ENCODE measurements at places on chromosomes 7 and 10. TPM values are rescaled to one million over a fixed set of nuclear protein-coding genes. Genes with fewer than 3 reads are reported as not detected.

The GIMAP4 gene
- total RNA-seq, result 22.3 TPM

DNA sequence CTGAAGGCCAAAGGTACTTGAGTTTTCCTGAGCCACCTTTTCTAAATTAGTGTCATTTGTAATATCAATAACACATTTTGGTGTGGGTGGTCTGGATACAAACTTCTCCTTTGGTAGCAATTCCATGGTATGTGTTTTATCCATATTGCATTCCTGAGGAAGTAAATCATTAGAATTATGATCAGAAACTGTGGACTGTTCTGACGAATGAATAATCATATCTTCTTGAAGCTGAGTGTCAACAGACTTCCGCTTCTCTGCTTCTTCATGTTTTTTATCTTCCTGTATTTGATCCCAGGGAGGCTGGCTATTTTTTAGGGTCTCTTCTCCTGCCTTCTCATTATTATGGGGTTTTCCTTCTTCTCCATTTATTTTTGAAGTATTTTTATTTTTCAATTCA, 81.4 kb downstream of the NRBF2 start:
- DNase-seq, result no peak

GRCh38 chr7:23852135-23852534, 142.1 kb downstream of the STK31 start:
- DNase-seq, result no peak

The TMEM273 gene
- 14.8 TPM for total RNA-seq

DNA sequence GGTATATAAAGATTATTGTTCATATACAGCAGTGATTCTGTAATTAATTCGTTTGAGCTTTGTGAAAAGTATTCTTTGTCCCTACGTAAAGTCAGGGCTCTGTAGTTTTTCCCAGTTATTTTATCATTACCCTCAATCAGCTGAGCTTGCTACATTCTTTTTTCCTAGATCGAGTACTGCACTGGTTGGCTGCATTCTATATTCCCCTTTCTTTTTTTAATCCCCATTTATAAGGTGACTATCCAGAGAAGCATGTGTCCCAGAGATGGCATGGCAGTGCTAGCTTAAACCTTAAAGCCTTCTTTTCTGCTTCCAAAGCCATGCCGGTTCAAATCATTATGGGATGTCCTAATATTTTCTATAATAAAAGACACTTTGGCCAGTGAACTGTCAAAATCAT, 230.1 kb upstream of the CELF2 start:
- no peak for DNase-seq

GRCh38 chr7:16171928-16172327, 249.4 kb downstream of the CRPPA start:
- DNase-seq, result no peak

The CHRM2 gene
- total RNA-seq, result 55.3 TPM

DNA sequence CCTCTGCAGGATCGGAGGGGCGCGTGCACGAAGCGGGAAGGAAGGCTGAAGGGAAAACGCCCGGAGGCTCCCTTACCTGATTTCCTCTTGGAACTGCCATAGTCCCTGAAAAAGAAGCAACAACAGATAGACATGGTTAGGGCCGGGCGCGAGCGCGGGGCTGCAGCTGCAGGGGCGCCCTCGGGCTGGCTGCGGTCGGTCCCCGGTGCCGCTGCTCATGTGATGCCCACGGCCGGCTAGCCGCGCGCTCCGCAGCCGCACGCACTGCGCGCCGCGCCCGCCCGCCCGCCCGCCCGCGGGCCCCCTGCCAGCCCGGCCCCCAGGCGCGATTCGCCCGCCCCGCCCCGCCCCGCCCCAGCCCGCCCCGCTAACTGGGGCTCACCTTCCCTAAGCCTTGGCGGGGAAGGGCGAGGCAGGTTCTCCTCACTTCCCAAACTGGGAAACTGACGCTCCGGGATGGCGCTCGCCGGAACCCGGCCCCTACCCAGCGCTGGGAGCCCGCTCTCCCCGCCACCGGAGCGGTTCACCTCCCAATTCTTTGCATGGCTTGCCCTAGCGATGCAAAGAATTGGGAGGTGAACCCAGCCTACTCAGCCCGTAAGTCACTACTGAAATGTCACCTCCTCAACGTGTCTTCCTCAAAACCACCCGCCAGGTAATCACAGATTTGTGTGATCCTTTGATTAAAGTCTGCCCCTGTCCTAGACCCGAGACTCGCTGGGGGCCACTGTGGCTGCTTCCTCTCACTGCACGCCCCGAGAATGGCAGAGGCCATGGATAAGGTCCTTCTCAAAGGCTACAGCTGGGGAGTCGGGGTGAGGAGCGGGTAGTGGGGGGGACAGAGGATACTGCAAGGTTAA, 162.2 kb downstream of the SH3PXD2A start:
- DNase-seq, result no peak

DNA sequence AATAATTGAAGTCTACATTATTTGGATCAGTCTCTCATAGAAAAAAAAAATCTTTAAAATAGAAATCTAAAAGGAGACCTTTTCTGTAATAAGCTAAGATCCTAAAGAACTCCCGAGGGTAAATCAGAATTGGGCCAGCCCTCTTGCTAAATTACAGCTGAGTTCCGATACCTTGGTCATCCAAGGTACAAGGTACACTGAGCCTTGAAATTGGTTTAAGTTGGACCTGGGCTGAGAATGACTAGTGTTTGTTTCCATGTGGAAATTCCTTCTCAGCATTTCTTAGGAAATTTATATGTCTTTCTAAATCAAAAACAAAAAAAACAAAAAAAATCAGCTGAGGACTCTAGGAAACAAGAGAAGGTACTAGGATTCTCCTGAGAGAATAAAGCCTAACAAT, 64.9 kb downstream of the DNMBP start:
- DNase-seq, result no peak

The GPR15LG gene
- total RNA-seq, result not detected

The CYP3A7 gene
- total RNA-seq, result 2.0 TPM

- no peak for DNase-seq
Measured at GRCh38 chr10:77090381-77091356, 546.9 kb downstream of the KCNMA1 start.

The STK31 gene
- not detected for total RNA-seq

GRCh38 chr7:129785685-129786514, 166.9 kb downstream of the UBE2H start:
- no peak for DNase-seq

The DOCK4 gene
- total RNA-seq, result 12.3 TPM

DNA sequence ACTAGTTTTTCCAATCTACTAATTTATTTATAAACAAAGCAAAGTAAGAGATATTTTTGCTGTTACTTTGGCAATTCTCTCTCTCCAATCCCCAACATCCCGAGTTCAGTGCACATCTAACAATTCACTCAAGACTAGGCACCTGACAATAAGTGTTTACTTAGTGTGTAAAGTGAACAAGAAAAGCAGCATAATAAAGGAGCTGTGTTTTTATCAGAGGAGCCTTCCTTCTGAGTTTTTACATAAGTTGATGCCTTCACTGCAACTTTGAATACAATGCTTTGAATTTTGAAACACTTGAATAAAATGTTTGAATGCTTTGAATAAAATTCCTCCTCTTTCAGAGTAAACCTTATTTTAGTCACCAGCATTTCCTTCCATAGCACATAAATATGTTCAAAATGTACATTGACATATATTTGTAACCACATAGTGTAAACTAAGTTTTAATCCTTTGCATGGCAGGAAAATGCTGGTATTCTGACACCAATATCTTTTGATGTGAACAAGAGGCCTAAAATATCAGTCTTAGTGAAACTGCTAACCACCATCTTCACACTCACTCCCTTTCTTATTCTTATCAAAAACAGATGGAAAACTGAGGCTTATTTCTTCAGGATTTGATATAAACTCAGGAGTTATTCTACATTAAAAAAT, 11.4 kb downstream of the PDK4 start:
- no peak for DNase-seq

DNA sequence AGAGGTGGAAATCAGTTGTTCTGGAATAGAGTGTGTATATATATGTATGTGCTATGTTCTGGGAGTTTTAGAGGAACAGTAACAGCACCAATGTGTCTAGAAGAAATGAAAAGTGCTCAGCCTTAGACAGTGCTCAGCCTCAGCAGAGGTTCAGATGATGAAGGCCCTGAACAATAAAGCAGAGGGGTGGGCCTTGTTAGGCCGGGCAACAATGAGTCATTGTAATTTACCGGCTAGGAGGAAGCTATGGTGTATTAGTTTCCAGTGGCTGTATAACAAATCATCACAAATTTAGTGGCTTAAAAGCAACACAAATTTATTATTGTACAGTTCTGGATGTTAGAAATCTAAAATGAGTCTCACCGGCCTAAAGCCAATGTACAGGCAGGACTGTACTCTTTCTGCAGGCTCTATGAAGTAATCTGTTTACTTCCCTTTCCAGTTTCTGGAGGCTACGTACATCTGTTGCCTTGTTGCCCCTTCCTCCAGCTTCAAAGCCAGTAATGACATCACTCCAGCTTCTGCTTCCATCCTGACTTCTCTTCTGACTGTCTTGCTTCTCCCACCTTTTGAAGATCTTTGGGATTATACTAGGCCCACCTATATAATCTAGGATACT, 84.6 kb downstream of the CH25H start:
- no peak for DNase-seq

The INA gene
- not detected for total RNA-seq

GRCh38 chr7:100632951-100633717, 8.2 kb downstream of the TFR2 start:
- peak; percentile 61 for DNase-seq

DNA sequence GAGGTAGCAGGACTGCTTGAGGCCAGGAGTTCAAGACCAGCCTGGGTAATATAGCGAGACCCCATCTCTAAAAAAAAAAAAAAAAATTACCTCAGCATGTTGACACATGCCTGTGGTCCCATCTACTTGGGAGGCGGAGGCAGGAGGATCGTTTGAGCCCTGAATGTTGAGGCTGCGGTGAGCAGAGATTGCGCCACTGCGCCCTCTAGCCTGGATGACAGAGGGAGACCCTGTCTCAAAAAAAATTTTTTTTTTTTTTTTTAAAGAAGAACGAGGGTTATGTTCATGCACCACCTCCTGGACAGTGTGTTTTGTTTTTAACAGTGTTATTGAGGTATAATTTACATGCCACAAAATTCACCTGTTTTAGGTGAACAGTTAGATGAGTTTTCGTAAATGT, 51.1 kb upstream of the SEPHS1 start:
- DNase-seq, result no peak

The CDK14 gene
- 37.9 TPM for total RNA-seq

GRCh38 chr7:12373580-12374263, 29.9 kb downstream of the VWDE start:
- no peak for DNase-seq

- peak; percentile 71 for DNase-seq
Measured at GRCh38 chr10:22253580-22253882, 35.7 kb upstream of the EBLN1 start.

Data from right atrium auricular region (tissue), 2 donors.